ENCODE measurements at places on chromosomes 12 and 14.

GRCh38 chr14:77208291-77208978 is 26.8 kb downstream of the TMEM63C start:
- peak; percentile 34 for DNase-seq

DNA sequence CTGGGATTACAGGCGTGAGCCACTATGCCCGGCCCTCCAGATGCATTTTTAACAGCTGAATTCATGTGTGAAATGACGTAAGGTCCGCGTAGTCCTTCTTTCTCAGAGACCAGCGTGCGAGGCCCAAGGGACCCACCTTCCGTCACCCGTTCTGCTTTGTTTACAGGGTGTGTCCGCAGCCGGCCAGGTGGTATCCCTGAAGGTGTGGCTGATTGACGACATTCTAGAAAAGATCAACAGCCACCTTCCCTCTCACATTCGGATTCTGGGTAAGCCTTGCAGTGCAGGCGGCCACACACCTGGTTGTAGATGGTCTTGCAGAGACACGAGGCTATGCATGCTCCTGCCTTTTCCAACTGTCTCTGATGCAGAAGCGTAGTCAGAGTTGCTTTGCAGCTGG is 9.9 kb downstream of the PUS1 start:
- no peak for DNase-seq

GRCh38 chr14:73785834-73786635 is 65.6 kb upstream of the PTGR2 start:
- DNase-seq = peak; percentile 87

GRCh38 chr14:91872011-91872501 is 4.7 kb upstream of the TC2N start:
- DNase-seq = peak; percentile 81

DNA sequence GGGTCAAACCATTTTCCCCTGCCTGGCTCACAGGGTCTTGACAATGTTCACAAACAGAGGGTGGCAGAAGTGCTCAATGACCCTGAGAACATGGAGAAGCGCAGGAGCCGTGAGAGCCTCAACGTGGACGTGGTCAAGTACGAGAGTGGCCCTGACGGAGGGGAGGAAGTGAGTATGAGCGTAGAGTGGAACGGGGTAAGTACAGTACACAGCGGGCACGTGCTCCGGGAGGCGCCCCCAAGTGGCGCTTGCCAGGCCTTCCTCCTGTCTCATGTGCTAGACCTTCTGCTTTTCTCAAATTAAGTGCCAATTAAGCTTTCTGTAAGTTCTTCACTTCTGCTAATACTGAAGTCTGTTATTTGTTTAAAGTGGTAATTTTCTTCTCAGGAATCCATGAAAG is 35.9 kb downstream of the XRCC3 start:
- DNase-seq = peak; percentile 47

DNA sequence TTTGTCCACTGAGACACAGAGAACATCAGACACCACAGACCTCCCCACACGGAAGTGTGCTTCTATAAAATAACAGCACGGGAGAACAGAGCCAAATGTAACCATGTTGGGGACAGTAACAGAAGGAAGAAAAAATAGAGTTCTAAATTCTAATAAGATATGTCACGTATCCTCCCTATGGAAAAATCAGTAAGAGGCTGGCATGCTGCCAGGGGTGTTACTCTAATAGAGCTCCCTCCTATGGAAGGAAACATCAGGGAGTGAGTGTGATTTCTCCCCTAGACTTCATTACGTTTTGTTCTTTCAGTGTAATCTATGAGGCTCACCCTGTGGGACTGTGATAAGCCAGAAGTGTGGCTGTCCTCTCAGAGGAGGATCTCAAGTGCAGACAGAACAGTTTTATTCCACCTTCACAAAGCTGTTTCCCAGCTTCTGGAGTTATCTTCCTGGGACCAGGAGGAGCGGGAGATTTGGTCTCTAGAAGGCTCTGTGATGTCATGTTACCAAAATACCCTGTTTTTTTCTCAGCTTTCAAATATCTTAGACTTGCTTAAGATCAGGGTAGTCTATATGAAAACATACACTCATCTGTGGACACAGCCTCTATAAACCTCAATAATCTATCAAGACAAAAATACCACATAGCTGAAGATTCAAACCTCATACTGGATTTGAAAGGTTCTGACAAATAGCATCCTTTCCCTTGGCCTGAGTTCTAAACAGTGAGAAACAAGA is 69.3 kb downstream of the ZFC3H1 start:
- DNase-seq = no peak
